ENCODE measurements at places on chromosomes 2 and 18.

GRCh38 chr2:102366406-102367112 lies 11.0 kb downstream of the IL18R1 start:
- H3K27ac ChIP-seq, result peak overlapping the region; percentile 96
- H3K27me3 ChIP-seq, result no peaks in the 10 kb centered on the region
- peaks cover 78% of the 10 kb centered on the region for H3K4me1 ChIP-seq
- peaks cover 99% of the 10 kb centered on the region for H3K36me3 ChIP-seq
- peak overlapping the region; percentile 63 for H3K4me3 ChIP-seq

DNA sequence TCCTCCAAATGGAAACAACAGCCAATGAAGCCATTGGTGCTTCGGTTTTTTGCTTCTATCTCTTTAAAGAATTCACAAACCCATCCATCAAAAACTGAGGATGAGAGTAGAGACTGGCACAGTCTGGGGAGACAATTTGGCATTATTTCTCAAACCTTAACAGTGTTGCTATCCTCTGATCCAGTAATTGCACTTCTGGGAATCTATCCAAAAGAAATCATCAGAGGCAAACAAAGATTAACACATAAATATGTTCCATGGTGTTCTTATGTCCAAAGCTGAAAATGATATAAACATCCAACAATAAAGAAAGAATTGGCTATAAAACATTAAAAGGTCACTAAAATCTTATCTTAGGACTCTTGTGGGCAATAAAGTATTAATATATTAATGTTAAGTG lies 35.1 kb downstream of the REEP1 start:
- peaks cover 45% of the 10 kb centered on the region for H3K27me3 ChIP-seq
- no peak overlapping the region for H3K4me3 ChIP-seq
- no peak for DNase-seq
- H3K4me1 ChIP-seq, result no peaks in the 10 kb centered on the region

GRCh38 chr2:138766464-138766863 lies 13.7 kb downstream of the NXPH2 start:
- peaks cover 2% of the 10 kb centered on the region for H3K27me3 ChIP-seq
- no peaks in the 10 kb centered on the region for H3K4me1 ChIP-seq
- no peaks in the 10 kb centered on the region for H3K36me3 ChIP-seq

DNA sequence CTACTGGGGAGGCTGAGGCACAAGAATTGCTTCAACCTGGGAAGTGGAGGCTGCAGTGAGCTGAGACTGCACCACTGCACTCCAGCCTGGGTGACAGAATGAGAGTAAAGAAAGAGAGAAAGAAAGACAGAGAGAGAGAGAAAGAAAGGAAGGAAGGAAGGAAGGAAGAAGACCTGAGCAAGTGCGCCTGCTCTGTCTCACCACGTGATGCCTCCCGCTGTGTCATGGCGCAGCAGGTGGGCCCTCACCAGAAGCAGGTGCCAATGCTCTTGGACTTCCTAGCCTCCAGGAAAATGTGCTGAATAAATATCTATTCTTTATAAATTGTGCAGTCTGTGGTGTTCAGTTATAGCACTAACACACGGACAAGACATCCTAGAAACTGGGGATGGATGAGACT lies 270.0 kb downstream of the CYP26B1 start:
- no peaks in the 10 kb centered on the region for H3K36me3 ChIP-seq
- DNase-seq, result no peak
- no peak overlapping the region for H3K27ac ChIP-seq
- no peak overlapping the region for H3K4me3 ChIP-seq
- H3K27me3 ChIP-seq, result no peaks in the 10 kb centered on the region

- no peak for DNase-seq
- H3K27me3 ChIP-seq, result peaks cover 15% of the 10 kb centered on the region
- peaks cover 3% of the 10 kb centered on the region for H3K36me3 ChIP-seq
- H3K27ac ChIP-seq, result no peak overlapping the region
These were observed 3.7 kb upstream of the SOCS6 start for GRCh38 chr18:70284976-70285620.

Measured in activated T-helper 2 cell treated with anti-CD3 and anti-CD28 coated beads, Interferon-gamma antibody, Interleukin-2, Interleukin-4, amounts not matched to agents 10 μg/mL and 5 μg/mL and 100 μg/mL, durations not matched to agents 14 hours and 24 hours and 36 hours (primary cell).